Activated naive CD4-positive, alpha-beta T cell treated with anti-CD3 and anti-CD28 coated beads, Interleukin-2, amount 50 U/mL, for 16 hours (primary cell): ENCODE measurements at places on chromosomes 2 and 18.

DNA sequence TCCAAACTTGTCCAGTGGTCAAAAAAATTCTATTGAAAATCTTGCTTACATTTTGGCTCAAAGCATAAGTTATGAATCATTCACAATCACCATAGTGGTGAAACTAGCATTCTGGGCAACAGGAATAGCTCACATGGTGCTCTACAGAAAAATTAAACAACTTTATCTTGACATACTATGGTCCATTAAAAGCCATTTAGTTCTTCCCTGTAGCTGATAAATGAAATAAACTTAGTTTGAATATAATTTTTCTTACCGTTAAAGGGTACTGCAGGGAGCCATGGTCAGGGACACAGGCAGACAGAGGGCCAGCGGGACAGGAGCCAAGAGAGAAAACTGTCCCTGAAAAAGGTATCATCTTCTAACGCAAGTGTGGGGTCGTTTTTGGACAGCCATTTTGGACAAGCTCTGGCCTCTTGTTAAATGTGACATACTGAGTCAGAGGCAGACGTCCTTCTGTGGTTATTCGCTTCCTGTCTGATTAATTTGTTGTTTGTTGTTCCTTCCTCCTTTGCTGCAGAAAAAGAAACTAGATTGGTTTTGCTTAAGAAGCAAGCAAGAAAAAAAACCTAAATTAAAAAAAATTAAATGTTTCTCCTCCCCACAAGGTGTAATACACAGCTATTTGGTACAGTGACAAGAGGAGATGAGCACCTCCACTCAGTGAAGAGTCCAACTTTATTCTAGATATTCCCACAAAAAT lies at the start of gene WIPF1:
WIPF1 (minus strand) TSS at position 460 of the 703 bp plus-strand sequence. CDS start 12,231 bp downstream, outside the sequence.
- DNase-seq: peak; percentile 22

GRCh38 chr2:134252092-134252750 lies 1.7 kb upstream of the MGAT5 start:
- no peak for DNase-seq

DNA sequence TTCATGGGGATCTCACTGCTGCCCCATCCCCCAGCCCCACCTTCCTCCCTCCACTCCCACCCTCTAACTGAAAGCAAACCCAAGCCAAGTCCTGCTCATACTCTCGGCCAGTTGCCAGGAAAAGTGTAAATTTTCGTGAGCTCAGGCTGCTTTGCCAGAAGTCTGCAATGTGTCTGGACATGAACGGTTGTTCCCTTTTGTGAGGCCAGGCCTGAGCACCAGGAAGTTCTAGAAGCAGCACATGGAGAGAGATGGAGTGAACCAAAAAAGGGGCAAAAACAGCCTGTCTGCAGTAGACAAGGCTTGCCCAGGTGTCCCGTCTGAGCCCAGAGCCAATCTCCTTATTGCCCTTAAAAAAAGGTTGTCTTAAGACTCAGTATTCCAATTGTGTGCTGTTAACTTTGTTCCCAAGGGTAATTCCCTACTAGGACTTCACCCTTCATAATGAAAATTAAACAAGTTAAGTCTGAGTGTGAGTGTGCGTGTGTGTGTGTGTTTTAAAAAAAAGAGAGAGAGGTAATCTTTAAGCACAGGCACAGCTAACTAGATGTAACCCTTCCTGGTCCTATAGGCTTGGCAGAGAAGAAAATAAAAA lies 247.1 kb downstream of the BCL11A start:
- DNase-seq: no peak

GRCh38 chr18:30376515-30376914 lies 666.0 kb downstream of the DSC3 start:
- DNase-seq: no peak

DNA sequence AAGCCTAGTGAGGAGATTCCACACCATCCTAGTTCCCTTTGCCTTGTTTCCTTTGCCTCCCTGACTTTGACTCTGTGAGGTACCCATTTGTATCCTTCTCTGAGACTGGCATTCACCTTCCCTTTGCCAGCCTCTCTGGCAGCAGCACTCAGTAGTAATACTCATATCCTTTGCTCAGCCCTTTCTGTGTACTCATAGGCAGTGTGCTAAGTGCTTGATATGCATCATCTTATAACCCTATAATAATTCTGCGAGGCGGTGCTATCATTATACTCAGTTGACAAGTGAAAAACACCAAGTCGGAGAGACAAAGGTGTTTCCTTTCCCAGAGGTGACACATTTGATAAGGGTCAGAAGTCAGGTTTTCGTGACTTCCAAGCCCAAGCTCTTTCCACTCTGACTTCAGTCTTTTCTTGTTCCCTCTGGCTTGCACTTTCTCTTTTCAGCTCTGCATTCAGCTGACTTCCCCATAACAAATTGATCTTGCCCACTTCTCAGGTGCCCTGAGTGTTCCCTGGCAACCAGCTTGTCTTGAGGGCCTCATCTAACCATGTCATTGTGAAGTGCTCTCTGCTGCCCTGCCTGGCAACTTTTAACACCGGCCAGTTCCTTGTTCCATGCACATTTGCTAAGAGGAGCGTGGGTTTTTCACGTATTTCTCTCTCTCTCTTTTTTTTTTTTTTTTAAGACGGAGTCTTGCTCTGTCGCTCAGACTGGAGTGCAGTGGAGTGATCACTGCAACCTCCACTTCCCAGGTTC lies 94.5 kb upstream of the UPP2 start:
- DNase-seq: peak; percentile 14

DNA sequence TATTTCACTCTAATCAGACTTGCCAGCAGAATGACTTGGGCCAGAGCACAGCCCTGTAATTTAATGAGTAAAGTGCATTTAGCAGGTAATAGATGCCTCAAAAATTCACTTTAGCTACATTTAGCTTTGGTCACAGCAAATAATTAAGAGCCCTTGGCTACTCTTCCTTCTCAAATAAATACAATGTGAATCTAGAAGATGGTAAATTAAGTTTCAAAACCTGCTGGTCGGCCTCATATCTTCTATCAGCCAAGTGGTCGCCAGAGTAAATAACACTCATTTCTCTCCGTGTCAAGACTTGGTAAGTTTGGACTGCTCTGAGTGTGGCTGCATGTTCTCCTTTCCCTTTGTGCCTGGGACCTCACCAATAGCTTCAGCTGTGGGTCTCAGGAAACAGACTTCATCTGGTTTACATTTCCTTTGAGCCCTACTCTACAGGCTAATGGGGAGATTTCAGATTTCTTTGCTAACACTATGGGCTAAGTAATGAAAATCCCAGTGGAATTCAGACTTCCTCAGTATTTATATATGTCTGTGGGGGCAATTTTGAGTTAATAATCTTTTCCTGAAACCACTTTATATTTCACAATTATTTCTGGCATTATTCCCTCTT lies 375.8 kb downstream of the RBM43 start:
- DNase-seq: no peak

DNA sequence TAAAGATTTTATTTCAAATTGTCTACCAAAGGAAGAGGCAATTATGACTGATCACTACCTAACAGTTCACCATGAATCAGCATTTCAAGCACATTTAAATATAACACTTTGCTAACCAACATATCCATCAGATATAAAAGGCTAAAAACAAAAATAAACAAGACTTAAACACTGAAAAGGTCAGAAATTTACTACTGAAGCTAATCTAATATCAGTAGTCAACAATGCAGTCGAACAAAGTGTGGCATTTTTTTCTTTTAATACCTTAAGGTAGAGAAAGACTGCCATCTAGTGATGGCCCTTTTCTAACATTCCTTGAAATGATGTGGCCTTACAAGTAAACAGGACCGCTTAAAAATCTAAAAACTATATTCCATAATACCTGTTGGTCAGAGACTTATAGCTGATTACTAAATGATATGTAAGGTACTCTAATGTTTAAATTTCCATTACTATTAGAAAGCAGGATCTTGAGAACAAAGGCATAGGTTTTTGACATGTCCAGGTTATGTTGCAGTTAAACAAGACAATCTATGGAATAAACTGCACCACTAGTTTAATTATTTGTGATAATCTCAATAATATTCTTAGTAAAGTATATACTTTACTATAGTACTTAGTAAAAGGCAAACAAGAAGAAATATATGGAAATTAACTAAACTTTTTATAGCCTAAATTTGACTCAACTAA lies 80.0 kb downstream of the EXOC6B start:
- no peak for DNase-seq

GRCh38 chr18:21933931-21934765 lies 193.6 kb downstream of the MIB1 start:
- DNase-seq: no peak

DNA sequence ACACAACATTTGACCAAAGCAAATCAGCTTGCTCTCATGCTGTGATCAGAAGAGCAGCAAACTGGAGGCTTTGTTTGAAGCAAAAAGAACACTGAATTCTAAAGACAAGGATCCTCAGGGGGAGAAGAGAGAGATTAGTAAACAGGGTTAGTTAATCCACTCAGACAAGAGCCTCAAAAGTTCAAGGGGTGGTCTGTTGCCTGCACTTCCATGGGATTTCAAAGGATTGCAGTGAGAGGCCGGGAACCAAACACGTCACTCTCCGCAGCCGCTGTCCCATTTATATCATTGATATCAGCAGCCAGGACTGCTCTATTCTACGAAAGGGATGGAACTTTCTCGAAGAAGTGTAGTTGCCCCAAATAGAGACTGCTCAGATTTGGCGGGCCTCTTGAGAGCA lies 97.8 kb upstream of the SP3 start:
- no peak for DNase-seq

GRCh38 chr18:3692113-3692621 lies 242.2 kb downstream of the TGIF1 start:
- no peak for DNase-seq

DNA sequence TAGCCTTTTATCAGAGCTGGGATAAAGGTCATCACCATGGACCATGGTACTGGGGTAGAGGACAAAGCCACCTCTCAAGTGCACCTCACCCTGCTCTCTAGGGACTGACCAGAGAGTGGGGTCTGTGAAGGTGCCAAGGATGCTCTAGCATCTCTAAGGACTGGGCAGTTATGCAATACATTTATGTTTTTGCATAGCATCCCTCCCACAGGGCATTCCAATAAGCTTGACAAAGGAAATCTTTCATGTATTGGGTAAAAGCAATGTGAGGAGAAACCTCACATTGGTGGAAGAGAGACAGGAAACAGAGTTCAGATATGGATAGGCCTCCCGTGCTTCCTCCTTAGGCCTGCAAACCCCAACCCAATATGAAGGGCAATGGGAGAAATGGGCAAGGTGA lies 31.6 kb downstream of the STK39 start:
- no peak for DNase-seq

DNA sequence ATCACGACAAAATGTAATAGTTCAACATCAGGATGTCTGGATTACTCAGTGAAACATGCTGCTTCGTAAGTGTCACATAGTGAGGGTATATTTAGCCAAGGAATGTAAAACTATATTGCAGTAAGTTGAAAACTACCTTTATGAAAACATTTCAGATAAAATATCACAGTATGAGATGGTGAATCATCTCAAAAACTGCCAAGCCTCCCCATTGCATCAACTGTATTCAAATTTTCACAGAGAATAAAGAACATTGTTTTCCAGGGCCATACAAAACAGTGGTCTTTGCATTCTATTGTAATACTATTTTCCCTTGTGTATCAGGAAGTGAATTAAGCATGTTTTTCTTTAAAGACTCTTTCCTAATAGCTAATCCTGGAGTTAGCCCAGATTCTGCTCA lies 47.6 kb upstream of the MSTN start:
- DNase-seq: no peak

GRCh38 chr18:75109319-75109691 lies 99.6 kb downstream of the PTGR3 start:
- no peak for DNase-seq

DNA sequence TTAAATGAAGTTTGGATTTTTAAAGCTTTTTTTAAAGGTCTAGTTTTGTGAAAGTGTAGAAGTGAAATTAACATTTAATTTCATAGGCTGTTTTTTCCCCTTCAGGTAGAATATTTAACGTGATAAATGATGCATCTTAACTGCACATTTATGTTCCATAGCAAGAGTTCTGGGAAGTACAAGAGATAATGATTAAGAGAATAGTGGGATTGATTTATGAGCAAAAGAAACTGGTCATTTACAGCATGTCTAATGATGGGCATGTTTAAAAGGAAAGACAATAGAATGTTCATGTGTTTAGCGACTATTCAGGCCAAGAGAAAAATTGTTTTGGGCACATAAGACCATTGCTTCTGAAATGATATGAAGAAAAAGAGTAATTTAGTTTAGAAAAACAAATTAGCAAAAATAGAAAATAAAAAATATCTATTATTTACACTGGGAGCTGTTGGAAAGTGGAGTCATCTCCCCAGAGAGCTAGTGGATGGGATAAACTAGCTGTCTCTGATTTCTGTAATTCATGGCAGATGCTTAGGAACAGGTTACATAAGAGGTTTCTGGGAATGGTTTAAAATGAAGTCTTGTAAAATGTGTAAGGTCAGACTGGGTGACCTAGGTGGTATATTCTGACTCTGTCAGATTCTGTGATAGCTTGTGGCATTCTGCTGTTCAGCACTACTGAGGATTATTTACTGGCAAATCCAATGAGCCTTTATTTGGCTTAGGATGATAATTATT lies 60.7 kb downstream of the WDR7 start:
- no peak for DNase-seq

DNA sequence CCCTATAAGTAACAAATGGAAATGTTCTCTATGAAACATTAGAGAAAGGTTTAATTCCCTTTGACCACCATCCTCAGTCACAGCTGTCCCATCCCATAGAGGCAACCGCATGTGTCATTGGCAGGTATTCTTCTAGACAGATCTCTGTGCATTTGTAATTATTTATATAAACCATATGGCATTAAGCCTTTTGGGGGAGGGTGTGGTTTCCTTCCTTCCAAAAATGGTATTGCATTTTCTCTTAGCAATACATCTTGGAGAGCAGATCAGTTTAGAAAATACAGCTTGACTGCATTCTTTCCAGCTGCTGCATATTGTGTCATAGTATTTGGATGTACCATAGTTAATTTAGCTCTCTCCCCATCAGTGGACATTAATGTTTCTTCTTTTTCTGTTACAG lies 57.7 kb downstream of the LCLAT1 start:
- no peak for DNase-seq

DNA sequence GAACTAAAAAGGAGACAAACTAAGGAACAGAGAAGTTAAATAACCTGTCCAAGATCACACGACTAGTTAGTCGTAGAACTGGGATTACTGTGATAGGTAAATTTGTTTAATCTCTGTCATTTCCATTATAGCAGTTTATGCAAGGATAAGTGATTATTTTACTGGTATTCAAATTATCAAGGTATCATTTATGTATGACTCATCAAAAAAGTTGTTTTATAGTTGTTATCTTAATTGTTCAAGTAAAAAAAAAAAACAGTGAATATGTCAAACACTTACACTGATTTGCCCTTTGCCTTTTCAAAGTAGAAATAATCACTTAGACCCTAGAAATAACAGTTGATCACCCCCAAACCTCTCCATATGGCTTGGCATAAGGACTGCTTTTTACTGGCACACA lies 173.6 kb downstream of the RIT2 start:
- DNase-seq: no peak

- DNase-seq: no peak
Observed at GRCh38 chr18:63284173-63284799, 35.3 kb downstream of the BCL2 start.

- no peak for DNase-seq
Observed at GRCh38 chr2:156867201-156867600, 390.3 kb upstream of the GALNT5 start.
